Ovary (tissue), 10 donors: ENCODE measurements at places on chromosomes 7 and 10. TPM values are rescaled to one million over a fixed set of nuclear protein-coding genes. Genes with fewer than 3 reads are reported as not detected.

- H3K4me3 ChIP-seq = peak overlapping the region; percentile 91
- H3K4me1 ChIP-seq = peaks cover 5% of the 10 kb centered on the region
- H3K27ac ChIP-seq = no peak overlapping the region
- H3K27me3 ChIP-seq = no peaks in the 10 kb centered on the region
- H3K36me3 ChIP-seq = no peaks in the 10 kb centered on the region
- DNase-seq = no peak
These were observed 1.1 kb downstream of the RSU1 start for GRCh38 chr10:16816171-16816570.

DNA sequence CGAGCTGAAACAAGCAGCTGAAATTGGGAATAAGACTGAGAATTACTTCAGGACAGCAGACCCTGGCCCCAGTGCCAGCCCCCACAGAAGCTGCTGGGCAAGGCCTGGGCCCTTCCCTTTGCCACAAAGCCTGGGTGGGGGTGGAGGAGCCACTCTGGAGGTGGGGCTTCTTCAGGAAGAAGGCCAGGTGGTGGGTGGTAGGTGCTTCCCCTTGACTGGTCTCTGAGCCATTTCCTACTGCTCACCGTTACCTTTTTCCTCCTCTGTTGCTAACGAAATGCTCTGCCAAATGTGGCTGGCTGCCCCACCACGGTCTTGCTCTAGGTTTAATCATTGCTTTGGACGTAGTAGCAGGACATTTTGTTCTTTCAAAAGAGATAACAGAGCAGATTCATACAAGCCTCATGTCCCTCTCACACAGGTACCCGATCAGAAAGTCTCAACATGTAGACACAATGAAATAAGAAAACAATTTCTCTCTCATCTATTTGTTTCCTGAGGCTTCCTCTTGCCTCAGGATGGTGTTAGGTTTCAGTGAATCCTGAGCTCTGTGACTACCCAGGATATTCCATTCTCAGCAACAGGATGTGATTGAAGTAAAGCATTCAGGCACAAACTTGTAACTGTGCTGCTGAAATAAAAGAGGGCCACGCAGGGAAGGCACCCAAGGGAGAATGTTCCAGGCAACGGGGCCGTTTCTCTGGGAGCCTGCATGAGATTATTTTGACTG lies 66.5 kb downstream of the WDR11 start:
- H3K27me3 ChIP-seq = no peaks in the 10 kb centered on the region
- H3K27ac ChIP-seq = no peak overlapping the region
- no peaks in the 10 kb centered on the region for H3K36me3 ChIP-seq
- no peak for DNase-seq
- H3K4me3 ChIP-seq = no peak overlapping the region

DNA sequence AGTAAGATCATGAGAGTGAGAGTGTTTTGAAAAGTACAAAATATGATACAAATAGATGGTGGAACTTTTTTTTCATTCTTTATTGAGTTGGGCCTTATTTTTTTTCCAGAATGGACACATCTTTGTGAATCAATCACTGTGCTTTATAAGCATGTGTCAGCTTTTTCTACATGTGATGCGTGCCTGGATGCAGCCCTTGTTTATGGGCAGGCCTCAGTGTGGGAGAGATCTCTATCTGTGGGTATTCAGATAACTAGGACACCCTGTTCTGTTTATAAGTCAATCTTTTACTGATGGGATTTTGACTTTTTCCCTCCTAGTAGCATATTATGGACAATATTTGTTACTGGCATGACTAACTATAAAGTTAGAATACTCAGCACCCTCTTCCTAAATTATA lies 42.9 kb upstream of the IKZF1 start:
- no peaks in the 10 kb centered on the region for H3K4me1 ChIP-seq
- no peaks in the 10 kb centered on the region for H3K27me3 ChIP-seq
- no peak overlapping the region for H3K27ac ChIP-seq
- no peak for DNase-seq
- no peak overlapping the region for H3K4me3 ChIP-seq

GRCh38 chr10:72483471-72483870 lies 128.8 kb upstream of the DNAJB12 start:
- no peaks in the 10 kb centered on the region for H3K27me3 ChIP-seq
- H3K4me3 ChIP-seq = no peak overlapping the region
- H3K36me3 ChIP-seq = no peaks in the 10 kb centered on the region
- no peak overlapping the region for H3K27ac ChIP-seq
- no peaks in the 10 kb centered on the region for H3K4me1 ChIP-seq

DNA sequence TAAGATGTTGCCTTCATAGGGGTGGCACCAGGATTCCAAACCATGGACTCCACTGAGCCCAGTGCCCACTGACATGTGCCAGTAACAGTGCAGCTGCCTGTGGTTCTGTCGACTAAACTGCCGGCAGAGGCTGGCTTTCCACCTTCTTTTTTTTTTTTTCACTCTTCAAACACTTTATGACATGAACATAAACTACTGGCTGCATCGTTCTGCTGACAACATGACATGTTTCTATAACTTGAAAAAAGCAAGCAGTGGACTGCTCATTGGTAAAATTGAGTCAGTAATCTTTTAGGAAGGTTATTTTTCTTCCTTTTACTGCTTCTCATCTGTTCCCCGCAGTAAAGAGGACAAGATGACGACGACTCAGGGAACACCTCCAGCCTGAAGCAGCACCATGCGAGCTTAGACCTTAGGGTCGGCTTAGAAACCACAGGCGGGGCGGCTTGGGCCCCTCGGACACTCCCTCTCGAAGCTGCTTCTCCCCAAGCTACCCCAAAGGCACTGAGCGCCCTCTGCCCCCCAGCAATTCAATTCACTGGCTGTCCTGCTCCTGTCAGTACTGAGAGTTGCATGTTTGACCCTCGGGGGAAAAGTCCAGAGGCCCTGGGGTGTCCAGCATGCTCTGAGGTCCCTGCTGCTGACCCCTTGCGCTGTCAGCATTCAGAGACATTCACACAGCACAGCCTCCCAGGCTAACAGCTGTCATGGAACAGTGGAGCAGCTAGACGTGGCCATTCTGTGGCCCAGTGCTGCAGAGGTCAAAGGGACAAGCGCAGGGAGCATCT lies 112.5 kb downstream of the EGFR start:
- no peak overlapping the region for H3K4me3 ChIP-seq
- no peaks in the 10 kb centered on the region for H3K36me3 ChIP-seq
- H3K27ac ChIP-seq = peak overlapping the region; percentile 42
- no peak for DNase-seq
- H3K4me1 ChIP-seq = peaks cover 23% of the 10 kb centered on the region

DNA sequence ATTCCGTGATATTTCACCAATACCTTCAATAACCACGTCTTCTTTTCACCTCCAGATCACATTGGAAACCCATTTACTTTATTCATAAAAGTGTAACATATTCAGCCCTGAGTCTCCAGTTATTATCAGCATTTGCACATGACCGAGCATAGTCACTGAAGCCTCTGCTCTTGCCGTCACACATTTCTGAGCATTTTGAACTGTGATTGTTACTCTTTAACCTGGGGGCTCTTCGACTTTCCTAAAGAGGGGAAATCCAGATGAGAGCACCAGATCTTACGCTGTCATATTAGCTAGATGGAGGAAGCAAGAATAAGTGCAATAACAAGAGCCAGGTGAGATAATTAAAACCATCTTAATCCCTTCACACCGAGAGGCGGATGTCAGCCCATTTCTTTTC lies 260.0 kb upstream of the NRP1 start:
- no peaks in the 10 kb centered on the region for H3K27me3 ChIP-seq
- no peak for DNase-seq
- H3K4me1 ChIP-seq = no peaks in the 10 kb centered on the region
- H3K36me3 ChIP-seq = no peaks in the 10 kb centered on the region
- H3K27ac ChIP-seq = no peak overlapping the region

GRCh38 chr10:52984169-52984568 lies 211.6 kb upstream of the MBL2 start:
- H3K36me3 ChIP-seq = no peaks in the 10 kb centered on the region
- H3K4me3 ChIP-seq = no peak overlapping the region
- no peaks in the 10 kb centered on the region for H3K27me3 ChIP-seq
- DNase-seq = no peak
- no peak overlapping the region for H3K27ac ChIP-seq
- H3K4me1 ChIP-seq = no peaks in the 10 kb centered on the region

- H3K36me3 ChIP-seq = no peaks in the 10 kb centered on the region
- H3K27ac ChIP-seq = peak overlapping the region; percentile 92
- H3K27me3 ChIP-seq = no peaks in the 10 kb centered on the region
- peak overlapping the region; percentile 57 for H3K4me3 ChIP-seq
These were observed 109.9 kb downstream of the REEP3 start for GRCh38 chr10:63630931-63631680.

The CPN1 gene
- total RNA-seq = not detected

The FLNC gene
- 17.3 TPM for total RNA-seq

The VGF gene
- not detected for total RNA-seq

The LIPJ gene
- total RNA-seq = 0.08 TPM

The CALY gene
- not detected for total RNA-seq

The TSPAN15 gene
- 3.9 TPM for total RNA-seq

The ACTL6B gene
- total RNA-seq = not detected

The TRIM50 gene
- total RNA-seq = 0.34 TPM
